ENCODE measurements at places on chromosomes 3 and 15. TPM values are rescaled to one million over a fixed set of nuclear protein-coding genes. Genes with fewer than 3 reads are reported as not detected.

DNA sequence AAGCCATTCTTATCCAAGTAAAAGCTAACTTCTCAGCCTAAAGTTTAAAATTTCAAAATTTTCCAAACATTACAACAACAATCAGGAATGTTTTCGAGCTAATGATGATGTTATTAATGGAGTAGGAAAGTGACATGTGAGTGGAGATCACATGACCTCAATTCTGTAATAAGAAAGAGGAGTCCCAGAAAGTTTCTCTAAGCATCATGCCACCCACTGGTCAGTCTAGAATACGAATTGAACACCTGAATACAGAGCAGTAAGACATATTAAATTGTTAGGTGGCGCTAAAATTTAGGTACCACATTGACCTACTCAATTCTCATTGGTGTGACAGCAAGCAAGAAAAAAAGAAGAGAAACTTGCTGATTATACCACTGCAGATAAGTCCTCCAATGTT lies 163.9 kb downstream of the DCLK3 start:
- DNase-seq = no peak

DNA sequence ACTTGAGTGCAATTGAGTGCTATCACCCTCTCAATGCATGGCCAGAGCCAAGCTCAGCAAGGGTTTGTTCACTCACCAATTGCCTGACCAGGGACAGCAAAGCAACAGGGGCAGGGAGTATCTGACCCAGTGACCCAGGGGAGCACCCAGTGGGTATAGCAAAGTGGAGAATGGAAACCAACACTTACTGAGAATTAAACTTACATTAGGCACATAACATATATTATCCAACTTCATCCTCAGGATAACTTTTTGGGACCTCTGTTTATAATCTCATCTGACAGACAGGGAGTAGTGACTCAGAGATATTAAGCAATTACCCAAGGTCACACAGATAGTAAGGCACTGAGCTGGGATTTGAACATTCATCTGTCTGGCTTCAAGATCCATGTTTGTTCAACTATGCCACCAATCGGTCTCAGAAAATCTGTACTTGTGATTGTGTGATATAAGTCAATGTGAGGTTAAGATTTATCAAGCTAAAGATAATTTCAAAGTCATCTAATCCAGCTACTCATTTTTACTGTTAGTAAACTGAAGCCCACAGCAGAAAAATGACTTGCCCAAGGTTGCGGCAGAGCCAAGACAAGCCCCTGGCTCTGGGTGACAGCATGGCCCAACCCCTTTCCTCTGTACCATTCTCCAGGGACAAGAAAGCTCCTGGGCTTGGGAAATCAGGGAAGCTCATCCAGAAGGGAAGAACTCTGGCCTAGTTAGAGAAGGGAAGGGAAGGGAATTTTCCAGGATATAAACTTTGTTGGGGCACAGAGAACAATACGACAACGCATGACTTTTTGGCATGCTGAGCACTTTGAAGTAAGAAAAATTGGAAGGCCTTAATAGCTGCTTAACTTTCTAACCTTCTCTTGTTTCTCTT lies 138.0 kb upstream of the SMAD3 start:
- no peak for DNase-seq

CLDN1 gene
- total RNA-seq = 1.3 TPM

- no peak for DNase-seq
These were observed 11.4 kb downstream of the SACM1L start for GRCh38 chr3:45700570-45701073.

GRCh38 chr3:60085649-60086048 lies 1035.8 kb upstream of the CFAP20DC start:
- no peak for DNase-seq

GRCh38 chr3:146637871-146638270 lies 32.7 kb upstream of the PLSCR5 start:
- DNase-seq = no peak

DNA sequence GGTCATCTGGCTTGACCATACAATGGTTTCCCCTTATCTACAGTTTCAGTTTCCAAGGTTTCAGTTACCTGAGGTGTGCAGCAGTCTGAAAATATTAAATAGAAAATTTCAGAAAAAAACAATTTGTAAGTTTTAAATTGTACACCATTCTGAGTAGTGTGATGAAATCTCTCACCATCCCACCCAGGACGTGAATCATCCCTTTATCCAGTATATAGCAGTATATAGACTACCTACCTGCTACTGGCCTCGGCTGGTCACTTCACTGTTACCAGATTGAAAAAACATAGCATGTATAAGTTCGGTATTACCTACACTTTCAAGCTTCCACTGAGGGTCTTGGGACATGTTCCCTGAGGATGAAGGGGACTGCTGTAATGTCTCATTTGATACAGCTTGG lies 12.0 kb downstream of the ARIH1 start:
- no peak for DNase-seq
